ENCODE measurements at places on chromosomes 13 and 19.
A peak's percentile ranks its signal among the peaks of the same experiment; 100 is the strongest.

GRCh38 chr13:33110713-33111413 lies 94.6 kb downstream of the KL start:
- no peak for DNase-seq

GRCh38 chr13:50494138-50494537 lies 349.4 kb downstream of the DLEU7 start:
- no peak for DNase-seq

DNA sequence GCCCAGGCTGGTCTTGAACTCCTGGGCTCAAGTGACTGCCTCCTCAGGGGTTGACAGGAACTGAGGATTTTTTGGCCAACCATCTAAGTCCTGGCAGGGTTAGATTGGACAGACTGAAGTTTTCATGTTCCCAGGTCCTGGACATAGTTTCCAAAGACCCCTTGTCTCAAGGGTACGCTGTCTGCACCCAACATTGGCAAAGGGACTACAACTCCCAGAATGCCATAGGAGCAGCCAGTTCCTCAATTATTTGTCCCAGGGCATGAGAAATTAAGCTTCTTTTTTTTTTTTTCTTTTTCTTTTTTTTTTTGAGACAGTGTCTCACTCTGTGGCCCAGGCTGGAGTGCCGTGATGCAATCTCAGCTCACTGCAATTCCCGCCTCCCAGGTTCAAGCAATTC lies 6.9 kb downstream of the GYS1 start:
- no peak for DNase-seq

DNA sequence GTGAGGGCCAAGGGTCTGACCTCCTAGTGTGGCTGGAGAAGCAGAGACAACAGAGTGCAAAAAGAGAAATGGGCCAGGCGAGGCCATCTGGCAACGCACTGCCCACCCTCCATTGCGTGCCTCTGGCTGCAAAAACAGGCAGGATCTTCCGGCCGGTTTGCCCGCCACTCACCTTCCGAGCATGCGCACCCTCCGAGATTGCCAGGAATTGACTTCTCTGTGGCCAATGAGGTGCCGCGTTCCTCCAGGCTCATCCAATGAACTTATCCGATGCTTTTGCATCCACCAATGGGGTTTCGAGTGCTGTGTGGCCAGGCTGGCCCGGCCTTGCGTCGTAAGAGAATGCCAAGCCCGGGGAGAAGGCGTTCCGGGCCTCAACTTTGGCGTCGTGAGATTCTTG lies at the start of gene TEX101:
TSS of gene TEX101 (plus strand) at position 337 of the 400 bp plus-strand sequence. CDS start 1,030 bp downstream, outside the sequence.
- no peak for DNase-seq

DNA sequence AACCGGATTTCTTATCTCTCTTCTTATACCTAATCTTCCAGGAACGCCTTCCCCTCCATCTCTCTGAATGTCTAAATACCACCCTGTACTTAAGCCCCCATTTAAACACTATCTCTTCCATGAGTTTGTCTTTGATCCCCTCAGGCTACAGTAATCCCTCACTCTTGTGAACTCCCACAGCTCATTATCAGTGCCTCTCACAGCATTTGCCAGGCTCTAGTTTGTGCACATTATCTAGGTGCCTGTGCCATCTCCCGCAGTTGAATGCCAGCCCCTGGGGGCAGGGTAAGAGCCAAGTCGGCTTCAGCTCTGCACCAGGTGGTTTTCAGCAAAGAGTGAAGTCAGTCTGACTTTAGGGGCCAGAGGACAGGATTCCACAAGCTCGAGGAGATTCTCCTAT lies 71.4 kb downstream of the FREM2 start:
- no peak for DNase-seq

DNA sequence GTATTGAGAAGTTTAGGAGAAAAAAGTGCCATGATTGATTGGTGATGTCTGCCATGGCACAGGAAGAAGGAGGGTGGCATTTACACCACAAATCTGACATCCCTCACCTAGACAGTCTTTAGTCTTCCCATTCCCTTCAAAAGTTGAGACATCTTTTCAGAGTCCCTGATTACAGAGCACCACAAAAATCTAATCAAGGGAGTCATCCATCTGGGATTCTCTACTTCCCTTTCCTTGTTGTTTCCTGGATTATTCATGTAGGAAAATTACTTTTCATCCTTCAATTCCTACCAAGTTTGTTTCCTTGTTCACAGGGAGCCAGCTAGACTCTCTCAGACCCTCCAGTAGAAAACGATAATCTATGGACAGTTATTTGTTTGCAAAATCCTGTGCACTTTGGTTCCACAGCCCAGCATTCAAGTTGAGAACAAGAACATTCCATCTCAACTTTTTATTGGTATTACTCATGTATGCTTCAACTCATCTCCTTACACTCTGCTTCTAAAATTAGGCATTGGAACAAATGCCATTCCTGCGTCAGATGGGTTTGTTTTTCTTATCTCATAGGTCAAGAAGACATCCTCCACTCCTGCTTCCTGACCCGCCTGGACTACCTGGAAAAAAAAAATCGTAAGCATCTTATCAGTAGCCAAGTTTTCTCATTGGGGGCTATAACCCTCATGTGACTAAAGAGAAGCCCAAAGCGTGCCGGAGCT lies 259.9 kb downstream of the FOXO1 start:
- no peak for DNase-seq

DNA sequence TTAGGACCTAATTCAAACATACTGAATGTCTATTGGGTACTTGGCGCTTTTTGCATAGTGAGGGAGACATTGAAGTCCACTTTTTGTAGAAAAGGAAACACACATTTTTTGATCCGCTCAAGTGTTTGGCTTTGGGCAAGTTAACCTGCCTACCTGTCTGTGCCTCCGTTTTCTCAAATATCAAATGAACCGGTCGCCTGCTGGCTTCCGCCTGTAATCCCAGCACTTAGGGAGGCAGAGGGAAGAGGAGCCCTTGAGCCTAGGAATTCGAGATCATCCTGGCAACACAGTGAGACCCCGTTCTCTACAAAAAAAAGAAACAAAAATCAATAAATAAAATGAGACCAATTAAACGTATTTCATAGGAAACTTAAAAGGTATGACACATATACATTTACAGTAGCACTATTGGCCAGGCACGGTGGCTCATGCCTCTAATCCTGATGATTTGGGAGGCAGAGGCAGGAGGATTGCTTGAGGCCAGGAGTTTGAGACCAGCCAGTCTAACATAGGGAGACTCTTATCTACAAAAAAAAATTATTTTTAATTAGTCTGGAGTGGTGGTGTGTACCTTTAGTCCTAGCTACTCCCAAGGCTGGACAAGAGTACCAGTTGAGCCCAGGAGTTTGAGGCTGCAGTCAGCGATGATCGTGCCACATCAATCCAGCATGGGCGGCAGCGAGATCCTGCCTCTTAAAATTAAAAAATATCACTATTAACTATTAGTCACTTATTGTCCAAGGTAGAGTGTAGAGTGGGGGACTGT lies 1.3 kb downstream of the RAD23A start:
- DNase-seq = no peak

GRCh38 chr19:51903192-51903591 lies 1.6 kb downstream of the ZNF649 start:
- no peak for DNase-seq

GRCh38 chr13:35039012-35039411 lies 96.9 kb downstream of the NBEA start:
- DNase-seq = no peak

- DNase-seq = no peak
These were observed 23.7 kb upstream of the GPR18 start for GRCh38 chr13:99281811-99282263.

GRCh38 chr13:111559612-111560403 lies 239.4 kb downstream of the TEX29 start:
- DNase-seq = no peak

DNA sequence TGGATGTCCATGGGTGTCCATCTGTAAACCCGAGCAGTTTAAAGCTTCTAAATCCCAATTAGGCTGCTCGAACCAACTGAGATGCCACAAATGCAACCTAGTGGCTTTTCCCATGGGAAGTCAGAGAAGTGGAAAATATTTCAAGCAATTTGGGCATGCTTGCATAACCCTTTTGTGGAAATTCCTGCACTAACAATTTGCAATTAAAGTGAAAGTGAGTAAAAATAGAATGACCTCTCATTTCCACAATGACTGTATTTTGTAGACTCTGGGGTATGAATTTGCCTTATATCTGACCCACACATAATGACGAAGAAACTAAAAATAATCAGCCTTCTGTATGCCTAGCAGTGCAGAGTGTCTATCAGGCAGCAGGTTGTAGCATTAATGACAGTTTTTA lies 91.8 kb upstream of the TSC22D1 start:
- no peak for DNase-seq

- DNase-seq = no peak
These were observed 7.0 kb downstream of the CLASRP start for GRCh38 chr19:45045671-45046353.

GRCh38 chr19:42108527-42109389 lies 23.5 kb downstream of the POU2F2 start:
- DNase-seq = peak; percentile 85

DNA sequence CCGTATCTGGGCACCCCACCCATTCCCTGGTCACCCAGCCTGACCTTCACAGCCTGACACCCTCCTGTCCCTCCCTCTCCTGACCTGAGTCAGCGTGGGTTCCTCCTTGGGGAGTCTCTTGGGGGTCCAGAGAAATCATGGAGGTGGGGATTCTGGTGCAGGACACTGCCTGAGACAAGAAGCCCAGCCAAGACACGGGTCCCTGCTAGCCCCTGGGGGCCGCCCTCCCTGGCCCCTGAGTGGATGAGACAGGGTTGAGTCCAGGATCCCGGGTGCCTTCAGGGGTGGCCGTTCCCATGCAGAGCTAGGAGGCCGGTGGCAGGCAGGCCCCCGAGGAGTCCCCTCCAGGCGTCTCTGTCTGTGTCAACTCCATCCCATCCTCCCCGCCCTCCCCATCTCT lies 1.6 kb downstream of the MAP2K7 start:
- no peak for DNase-seq

DNA sequence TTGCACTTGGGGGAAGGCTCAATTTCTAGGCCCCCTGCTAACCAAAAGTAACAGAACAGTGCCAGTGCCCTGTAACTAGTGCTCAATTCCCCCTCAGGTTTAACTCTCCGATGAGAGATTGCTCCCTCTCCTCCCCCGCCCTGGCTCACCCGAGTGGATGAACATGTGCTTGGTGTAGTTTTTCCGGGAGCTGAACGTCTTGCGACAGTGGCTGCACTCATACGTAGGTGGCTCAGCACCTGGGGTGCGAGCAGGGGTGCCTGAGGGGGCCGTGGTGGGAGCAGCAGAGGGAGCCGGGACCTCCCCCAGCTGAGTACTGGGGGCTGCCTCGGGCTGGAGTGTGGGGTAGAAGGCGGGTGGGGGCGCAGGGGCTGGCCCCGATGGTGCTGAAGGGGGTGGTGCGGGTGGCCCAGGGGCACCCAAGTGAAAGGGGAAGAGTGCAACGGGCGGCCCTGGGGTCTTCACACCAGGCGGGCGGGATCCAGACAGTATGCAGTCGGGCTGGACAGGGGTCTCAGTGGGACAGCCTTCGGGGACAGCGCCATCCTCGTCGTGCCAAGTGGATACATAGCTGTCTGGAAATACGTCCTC lies 3.3 kb downstream of the ZBTB45 start:
- no peak for DNase-seq

- no peak for DNase-seq
These were observed 21.8 kb upstream of the NAXD start for GRCh38 chr13:110593430-110594130.

All from stimulated activated CD4-positive, alpha-beta T cell treated with anti-CD3 and anti-CD28 coated beads, TNF-alpha, amount 100 ng/mL, for 24 hours (primary cell).